Effector memory CD8-positive, alpha-beta T cell (primary cell): ENCODE measurements at places on chromosomes 16 and 17.

- no peak for DNase-seq
Observed at GRCh38 chr17:10875984-10876555, 38.2 kb upstream of the PIRT start.

- no peak for DNase-seq
Observed at GRCh38 chr16:24975428-24975889, 39.7 kb downstream of the ARHGAP17 start.

GRCh38 chr16:87809150-87809902 lies 43.5 kb upstream of the KLHDC4 start:
- no peak for DNase-seq

GRCh38 chr16:21277045-21277926 lies 804 bp downstream of the CRYM start:
- DNase-seq, result no peak

- DNase-seq, result no peak
Observed at GRCh38 chr16:78629173-78629572, 529.7 kb downstream of the WWOX start.

- no peak for DNase-seq
Observed at GRCh38 chr17:72387969-72388368, 267.1 kb downstream of the SOX9 start.

- DNase-seq, result no peak
Observed at GRCh38 chr17:40482722-40483121, 18.7 kb downstream of the TNS4 start.

- DNase-seq, result no peak
Observed at GRCh38 chr16:15754821-15755534, 101.8 kb downstream of the MYH11 start.

GRCh38 chr17:57051886-57052361 lies 33.1 kb upstream of the AKAP1 start:
- no peak for DNase-seq

DNA sequence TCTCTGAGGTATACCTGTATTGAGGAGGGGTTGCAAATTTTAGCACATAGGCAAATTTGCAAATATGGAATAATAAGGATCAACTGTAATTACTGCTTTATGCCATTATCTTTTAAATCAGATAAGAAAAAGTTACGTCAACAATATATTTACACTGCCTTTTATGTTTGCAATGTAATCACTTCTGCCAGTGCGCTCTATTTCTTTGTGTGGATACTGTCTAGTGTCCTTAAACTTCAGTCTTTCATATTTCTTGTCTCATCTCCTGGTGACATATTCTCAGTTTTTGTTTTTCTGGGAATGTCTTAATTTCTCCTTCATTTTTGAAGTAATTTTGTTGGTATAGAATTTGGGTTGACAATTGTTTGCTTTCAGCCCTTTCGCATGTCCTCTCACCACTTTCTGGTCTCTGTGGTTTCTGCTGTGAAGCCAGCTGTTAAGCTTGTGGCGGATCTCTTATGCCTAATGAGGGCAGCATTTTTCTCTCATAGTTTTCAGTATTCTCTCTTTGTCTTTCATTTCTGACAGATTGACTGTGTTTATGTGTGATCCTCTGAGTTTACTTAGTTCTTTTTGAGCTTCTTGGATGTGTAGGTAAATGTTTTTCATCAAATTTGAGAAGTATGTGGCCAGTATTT lies 37.6 kb upstream of the ABCC11 start:
- DNase-seq, result peak; percentile 4

DNA sequence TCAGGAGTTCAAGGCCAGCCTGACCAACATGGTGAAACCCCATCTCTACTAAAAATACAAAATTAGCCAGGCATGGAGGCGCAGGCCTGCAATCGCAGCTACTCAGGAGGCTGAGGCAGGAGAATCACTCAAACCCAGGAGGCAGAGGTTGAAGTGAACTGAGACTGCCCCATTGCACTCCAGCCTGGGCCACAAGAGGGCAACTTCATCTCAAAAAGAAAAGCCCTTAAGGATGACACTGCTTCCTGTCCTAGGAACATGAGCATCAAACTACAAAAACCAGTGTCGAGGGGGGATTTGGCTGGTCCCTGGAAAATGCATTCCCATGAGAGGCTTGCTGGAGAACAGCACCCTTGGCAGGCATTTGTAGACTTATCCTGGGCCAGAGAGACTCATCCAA lies 449.5 kb upstream of the PSMD7 start:
- no peak for DNase-seq

DNA sequence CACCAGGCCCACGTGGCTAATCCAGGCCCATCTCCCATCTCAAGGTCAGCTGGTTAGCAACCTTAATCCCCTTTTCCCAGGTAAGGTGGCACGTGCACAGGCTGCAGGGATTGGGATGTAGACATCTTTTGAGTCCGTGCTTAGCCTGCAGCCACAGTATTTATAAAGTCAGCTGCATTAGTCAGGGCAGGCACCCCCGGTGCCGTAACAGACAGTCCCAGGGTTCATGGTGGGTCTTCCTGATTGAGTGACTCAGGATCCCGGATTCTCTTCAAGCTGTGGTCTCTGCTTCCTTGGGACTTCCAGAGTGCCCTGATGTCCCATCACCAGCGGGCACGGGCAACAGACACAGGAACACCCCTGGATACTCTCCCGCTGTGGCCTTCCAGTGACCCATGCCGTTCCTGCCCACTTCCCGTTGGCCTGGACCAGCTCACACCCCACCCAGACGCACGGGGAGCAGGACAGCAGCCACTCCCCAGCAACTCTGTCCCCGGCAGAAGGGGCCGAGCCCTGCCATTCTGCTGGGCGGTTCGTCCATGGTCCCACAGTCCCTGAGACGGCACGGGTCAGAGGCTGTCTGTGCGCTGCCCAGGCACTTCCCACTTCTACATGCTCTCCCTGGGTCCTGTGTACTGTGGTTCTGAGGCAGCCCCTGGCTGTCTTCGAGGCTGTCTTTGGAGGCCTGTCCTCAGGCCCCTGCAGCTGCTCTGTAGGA lies 248.6 kb upstream of the GSE1 start:
- no peak for DNase-seq

GRCh38 chr16:50310308-50311133 lies 44.2 kb downstream of the ADCY7 start:
- no peak for DNase-seq

DNA sequence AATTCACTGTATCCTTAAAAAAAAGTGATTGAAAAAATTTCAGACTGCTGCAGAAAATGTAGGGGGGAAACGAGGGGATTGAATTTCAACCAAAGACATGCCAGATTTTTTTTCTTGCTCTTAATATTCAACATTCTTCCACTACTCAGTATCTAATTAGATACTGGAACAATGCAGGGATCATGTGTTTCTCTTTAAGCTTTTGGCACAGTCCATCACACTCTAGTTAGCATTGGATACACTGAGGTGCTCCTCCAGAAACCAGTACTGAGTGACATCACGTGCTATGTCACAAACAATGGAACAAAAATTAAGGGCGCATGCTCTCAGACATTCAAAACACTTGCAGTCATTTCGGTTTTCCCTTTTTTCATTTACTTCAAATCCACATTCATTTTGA lies 298.6 kb upstream of the PSMD7 start:
- DNase-seq, result no peak

- no peak for DNase-seq
Observed at GRCh38 chr16:88772871-88773811, 11.9 kb downstream of the PIEZO1 start.

GRCh38 chr16:80563066-80563465 lies 22.3 kb downstream of the DYNLRB2 start:
- DNase-seq, result no peak

- no peak for DNase-seq
Observed at GRCh38 chr16:35308674-35309073, 1849.3 kb downstream of the TP53TG3F start.

DNA sequence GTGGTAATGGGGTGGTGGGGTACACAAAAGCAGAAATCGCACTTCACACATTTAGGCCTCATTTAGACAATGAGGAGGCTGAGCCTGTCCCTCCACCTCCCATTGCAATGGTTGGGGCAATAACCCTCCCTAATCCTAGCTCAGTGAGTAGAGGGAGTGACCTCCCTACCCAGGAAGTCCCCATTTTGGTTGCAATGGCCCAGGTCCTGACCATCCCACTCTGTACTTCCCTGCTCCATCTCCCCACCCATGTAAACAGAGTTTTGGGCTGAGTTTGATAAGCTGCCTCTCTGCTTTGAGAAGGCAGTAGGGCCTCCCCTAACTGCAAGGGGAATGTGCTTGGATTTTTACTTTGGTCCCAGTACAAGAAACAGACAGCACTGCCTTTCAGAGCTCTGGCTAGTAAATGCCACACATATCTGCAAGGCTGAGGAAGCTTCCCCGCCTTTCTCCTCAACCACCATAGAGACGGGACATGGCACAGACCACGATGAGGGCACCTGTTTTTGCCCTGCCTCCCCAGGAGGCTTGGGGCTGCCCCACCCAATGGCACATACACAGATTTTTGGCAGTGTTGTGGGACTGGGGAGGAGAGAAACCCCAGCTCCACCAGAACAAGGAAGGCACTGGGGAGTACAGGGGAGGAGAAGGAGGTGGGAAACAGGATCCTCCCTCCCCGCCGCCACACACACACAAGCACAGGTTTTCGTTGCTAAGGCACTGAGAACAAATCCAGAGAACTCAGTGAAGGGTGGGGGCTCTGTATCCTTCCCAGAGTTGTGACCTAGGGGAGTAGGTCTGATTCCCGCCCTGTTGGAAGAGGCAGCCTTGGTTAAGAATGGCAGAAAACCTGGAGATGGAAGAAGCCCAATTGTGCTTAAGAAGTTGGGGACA lies 7.3 kb downstream of the VAT1 start:
- no peak for DNase-seq

DNA sequence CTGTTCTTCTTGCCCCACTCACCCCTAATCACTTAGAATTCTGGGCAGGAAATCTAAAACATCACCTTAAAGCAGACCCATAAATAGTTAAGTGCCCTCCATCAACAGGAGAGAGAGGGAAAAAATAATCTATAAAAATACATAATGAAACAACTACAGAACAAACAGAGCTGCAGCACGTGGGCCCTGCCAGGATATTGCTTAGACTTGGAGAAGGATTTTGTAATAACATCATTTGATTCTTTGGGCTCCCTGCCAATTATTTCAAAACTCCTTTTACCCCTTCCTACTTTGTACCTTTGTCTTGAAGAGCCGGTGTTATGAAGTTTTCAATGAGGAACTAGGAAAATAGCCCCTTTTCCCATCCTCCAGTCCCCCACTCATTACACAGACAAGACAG lies 130.6 kb upstream of the TOX3 start:
- no peak for DNase-seq

DNA sequence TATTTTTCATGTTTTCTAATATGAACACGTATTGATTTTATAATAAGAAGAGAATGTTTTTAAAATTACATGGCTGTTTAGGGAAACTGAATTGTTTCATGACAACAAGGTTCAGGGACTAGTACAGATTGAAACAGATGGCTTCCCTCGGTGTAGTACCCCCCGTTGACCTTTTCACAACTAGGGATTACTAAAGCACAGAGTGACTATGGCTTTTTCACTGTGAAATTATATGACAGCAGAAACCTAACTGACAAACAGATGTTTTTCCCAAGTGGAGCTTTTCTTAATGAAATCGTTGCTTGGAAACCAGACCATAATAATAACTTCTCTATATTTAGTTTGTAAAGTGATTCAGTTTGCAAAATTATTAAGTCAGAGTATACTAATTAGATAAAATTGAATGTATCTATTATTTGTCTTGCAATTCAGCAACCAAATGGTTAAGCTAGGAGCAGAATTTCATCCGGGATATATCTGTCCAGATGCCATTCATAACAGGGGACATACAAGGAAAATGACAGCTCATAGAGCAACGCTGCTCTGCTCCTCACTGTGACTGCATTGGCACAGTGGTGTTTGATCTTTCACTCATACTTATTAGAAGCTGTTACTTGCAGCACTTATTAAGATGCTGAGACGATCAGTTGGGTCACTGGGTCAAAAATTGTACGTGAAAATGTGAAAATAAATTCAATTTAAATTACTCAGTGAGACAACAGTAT lies 111.7 kb downstream of the TANGO6 start:
- DNase-seq, result no peak

DNA sequence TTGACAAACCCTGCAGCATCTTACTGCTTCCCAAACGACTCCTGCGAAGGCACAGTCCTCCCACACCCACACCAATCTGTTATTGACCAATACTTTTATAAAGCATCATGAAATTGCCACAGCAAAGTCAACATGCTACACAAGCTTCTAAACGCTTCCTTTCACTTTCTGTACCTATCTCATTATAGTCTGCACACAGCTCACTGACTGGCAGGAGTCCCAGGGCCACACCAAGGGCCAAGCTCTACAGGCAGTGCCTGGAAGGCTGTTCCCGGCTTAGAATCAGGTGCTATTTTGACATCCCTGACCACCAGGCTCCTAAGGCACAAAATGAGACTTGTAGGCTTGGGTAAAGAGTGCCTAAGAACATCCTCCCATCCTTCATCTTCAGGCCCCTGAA lies 39.5 kb downstream of the USP7 start:
- DNase-seq, result no peak

GRCh38 chr16:68373528-68374245 lies 62.9 kb downstream of the PRMT7 start:
- DNase-seq, result no peak

DNA sequence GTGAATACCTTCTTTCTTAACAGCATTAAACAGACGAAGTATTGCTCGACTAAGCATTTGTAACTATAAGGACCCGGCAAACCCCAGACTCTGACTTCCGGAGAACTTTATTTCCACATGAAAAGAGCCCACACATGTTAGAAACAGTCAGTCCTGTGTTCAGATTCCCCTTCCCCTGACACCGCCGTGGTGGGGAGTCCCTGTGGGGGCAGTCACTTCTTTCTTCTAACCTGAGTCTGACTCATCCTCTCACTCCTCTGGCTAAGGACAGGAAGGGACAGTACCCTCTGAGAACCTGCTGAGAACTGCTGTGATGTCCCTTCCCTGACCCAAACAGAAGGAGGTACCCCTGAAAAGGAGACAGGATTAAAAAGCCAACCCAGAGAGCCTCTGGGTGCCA lies 165.1 kb downstream of the XYLT1 start:
- no peak for DNase-seq

DNA sequence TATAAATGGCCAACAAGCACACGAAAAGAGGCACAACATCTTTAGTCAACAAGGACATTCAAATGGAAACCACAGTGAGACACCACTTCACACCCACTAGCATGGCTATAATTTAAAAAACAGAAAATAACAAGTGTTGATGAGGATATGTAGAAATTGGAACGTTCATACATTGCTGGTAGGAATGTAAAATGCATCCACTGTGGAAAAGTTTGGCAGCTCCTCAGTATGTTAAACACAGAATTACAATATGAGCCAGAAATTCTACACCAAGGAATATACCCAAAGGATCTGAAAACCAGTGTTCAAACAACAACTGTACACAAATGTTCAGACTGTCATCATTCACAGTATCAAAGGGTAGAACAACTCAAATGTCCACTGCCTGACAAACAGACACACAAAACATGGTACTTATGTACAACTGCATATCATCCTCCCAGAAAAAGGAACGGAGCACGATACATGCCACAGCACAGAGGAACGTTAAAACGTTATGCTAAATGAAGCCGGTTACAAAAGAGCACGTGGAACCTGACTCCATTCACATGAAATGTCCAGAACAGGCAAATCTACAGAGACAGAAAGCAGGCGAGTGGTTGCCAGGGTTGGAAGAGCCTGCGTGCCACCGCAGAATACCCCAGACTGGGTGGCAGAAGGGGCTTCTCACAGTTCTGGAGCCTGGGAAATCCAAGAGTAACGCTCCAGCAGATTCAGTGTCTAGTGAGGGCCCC lies 32.8 kb upstream of the METRNL start:
- no peak for DNase-seq
